ENCODE measurements at places on chromosomes 5 and 9.

DNA sequence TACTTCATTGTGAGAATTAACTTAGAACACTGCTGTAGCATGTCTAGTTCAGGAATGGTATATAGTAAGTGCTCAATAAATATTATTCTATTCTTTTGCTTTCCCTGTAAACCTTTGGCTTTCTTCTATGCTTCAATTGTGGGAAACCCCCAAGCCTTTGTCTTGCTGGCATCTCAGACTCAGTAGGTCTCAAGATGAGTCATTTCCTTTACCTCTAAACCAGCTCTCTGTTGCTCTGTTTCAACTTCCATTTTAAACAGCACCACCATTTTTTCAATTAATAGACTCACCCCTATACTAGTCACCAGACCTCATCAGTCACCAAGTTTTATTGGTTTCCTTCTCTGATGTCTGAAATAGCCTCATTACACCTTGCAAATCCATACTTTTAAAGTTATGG is 43.5 kb downstream of the DMAC1 start:
- no peak for DNase-seq

- DNase-seq: peak; percentile 36
Measured at GRCh38 chr5:72692231-72692637, 124.2 kb upstream of the TNPO1 start.

- no peak for DNase-seq
Measured at GRCh38 chr5:126137891-126138280, 285.3 kb upstream of the GRAMD2B start.

GRCh38 chr5:151123897-151124751 is 33.5 kb downstream of the ANXA6 start:
- no peak for DNase-seq

- DNase-seq: no peak
Measured at GRCh38 chr9:76626141-76626540, 138.1 kb upstream of the PCA3 start.

GRCh38 chr5:2187156-2187555 is 304.4 kb upstream of the IRX4 start:
- no peak for DNase-seq

DNA sequence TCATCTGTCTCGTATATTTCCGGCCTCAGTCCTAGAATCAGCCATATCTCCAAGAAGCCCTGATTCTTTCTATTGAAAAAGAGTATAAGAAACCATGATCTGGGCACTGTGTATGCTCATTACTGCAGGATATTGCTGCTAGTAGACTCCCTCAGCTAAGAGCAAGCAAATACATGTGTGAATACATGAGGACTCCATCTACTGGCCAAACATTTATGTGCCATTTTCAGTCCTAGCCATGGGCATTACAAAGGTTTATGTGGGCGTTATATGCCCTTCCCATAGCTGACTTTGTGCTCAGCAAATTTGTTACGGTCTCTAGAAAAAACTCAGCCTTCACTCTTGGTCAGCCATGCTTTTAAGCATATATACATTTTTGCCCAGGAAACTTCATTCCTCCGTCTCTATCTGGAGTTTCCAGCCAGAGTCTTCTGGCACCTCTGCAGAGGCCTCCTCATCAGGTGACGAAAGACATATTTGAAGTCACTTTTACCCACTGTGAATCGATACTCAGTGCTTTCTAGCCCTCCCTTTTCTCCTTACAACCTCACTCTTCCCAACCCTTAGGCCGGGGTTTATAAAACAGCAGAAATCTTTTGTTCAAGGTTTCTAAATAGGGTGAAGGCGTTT is 1495.6 kb upstream of the CDH6 start:
- no peak for DNase-seq

DNA sequence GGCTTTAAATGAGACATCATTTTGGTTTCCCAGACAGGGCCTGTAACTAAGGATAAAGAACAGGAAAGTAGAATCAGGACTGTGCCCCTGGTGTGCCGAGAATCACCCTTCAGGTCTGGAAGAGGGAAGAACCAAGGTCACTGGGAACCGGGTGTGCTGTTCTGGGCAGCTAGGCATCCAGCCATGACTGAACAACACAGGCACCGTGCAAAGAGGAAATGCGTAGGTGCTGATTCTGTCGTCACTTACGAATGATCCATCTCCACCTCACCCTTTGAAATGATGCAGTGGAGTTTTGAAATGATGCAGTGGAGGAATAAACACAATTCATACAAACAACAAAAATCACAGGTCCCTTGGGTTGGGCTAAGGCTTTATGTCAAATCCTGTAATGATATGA is 64.4 kb downstream of the MAP1B start:
- no peak for DNase-seq

- DNase-seq: no peak
Measured at GRCh38 chr9:14723301-14723700, 768 bp upstream of the CER1 start.

GRCh38 chr9:136481558-136481957 is 1.3 kb downstream of the SEC16A start:
- DNase-seq: no peak

GRCh38 chr9:123360161-123361085 is 4.4 kb downstream of the CRB2 start:
- no peak for DNase-seq

All from urinary bladder (tissue), 4 donors.